NCI-H446 treated with DMSO at 0.1 percent for 48 hours (cell line): ENCODE measurements at places on chromosomes 11 and 22.

DNA sequence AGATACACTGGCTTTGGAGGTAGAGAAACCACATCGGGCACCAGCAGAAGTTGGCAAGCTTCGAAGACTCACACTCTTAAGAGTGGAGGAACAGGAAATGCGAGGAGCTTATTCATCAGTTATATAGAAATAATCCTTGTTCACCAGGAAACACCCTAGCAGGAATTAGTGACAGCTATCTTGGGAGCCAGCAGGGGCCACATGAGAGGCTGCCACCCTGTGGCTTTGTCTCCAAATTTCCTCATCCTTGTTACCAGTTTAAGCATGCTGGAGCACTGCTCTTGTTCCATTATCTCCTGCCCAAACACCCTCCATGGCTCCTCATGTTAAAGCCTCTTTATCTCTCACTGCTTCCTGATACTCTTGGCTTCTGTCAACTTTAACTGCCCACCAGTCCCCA lies 131.0 kb downstream of the PLEKHA7 start:
- no peak for DNase-seq

- DNase-seq: peak; percentile 90
These were observed 5.3 kb upstream of the CDC42BPG start for GRCh38 chr11:64849598-64850356.

DNA sequence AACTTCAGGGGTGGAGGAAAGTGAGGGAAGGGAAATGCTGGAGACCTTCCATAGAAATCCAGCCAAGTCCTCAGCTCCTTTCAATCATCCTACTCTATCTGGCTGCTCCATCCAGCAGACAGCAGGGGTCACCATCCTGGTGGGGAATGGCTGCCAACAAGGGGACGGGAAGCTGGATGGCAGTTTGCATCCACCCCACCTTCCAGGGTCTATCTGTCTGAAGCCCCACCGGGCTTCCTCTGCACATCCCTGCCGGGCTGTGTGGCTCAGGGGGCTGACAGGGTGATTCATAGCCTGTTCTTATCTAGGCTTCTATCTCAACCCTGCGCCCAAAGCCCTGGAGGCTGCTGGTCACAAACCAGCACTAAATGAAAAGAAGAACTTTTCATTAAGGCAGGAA lies 1.1 kb downstream of the SYTL2 start:
- no peak for DNase-seq

GRCh38 chr11:65416341-65416824 lies 6.2 kb upstream of the NEAT1 start:
- peak; percentile 63 for DNase-seq

GRCh38 chr22:35421121-35421520 lies 21.2 kb downstream of the MCM5 start:
- no peak for DNase-seq

GRCh38 chr11:45489281-45489905 lies 176.0 kb downstream of the CHST1 start:
- DNase-seq: no peak

DNA sequence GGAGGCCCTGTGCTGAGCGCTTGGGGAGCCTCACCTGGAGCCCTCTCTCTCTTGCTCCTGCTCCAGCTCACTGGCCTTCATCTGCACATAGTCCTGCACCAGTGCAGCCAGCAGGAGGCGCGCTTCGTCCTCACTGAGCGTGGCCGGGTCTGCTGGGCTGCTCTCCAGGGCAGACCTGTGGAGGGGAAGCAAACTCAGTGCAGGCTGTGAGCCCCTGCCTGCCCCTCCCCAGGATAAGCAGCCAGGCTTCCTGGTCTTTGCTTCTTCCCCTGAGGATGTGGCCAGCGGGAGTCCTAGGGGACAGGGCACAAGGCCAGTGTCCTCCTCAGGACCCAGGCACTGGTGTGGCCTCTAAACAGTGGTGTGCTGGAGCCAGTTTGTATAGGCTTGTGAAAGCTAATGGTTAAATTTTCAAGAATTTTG lies 2.2 kb downstream of the CALCA start:
- no peak for DNase-seq

GRCh38 chr11:22044126-22044525 lies 148.8 kb upstream of the ANO5 start:
- DNase-seq: no peak

- DNase-seq: no peak
These were observed 752.8 kb downstream of the OPCML start for GRCh38 chr11:132779497-132779896.

DNA sequence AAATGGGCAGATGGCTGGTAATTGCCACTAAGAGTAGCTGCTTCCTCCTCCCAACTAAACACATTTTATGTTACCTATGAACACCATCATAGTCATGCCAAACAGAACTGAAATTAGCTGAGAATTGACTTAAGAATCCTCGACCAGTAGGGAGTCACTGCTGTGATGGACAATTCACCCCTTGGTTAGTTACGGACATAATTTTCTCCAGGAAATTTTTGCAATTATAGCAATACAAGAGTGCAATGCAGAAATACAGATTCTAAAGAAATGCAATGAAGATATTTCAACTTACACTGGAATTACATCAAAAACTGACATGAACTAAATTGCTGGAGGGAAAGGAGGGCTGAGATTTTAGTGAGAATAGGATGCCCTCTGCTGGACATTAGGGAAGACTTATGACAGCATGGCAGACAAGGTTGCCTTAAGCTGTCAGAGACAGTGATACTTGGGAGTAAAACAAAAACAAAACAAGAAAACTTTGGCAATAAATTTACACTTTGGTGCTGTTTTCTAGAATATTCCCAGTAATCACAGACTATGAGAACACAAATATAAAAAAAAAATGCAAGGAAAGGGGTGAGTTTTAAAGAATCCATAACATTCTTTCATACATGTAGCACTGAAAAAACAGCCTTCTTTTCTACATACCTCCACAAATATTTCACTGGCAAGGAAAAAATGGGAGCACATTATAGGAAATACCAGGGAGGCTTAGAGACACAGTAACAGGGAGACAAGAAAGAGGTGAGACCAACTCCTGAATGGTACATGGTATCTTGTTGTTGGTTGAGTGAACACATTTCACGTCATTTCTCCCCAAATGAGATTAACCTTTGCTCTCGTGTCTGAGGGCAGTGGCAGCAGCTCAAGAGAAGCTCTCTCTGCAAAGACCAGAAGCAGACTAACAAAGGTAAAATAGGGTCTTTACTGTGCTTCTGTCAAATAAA lies 11.2 kb upstream of the PPP2R1B start:
- peak; percentile 57 for DNase-seq

GRCh38 chr22:23775779-23776375 lies 3.2 kb downstream of the MMP11 start:
- no peak for DNase-seq

DNA sequence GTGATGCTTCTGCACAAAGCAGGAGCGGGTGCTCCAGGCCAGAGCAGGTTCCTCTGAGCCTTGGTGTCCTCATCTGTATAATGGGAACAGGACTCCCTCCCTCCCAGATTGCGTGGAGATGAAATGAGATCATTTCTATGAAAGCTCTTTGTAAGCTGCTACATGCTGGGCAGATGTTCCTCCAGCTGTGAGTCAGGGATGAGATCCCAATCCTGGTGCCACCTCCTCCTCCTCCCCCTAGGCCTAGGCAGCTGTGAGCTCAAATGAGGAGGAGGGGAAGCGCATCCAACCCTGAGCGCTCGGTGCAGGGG lies 7.0 kb upstream of the CABP2 start:
- DNase-seq: no peak

DNA sequence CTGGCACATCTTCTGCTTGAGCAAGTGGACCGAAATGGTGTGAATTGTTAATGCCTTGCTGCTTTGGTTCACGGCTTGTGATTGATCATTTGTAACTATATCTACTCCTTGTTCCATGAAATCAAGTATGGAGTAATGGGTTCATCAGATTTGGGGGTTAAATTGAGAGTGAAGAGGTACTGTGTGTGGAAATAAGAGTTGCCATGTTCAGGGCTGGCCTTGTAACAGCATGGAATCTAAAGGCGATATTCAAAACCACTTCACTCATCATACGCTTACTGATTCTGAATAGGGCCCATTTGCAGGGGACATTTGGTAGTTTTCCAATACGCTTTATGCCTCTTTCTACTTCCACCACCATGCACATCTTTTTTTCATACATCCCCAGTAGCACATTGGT lies 122.2 kb downstream of the DCDC1 start:
- peak; percentile 56 for DNase-seq

- DNase-seq: no peak
These were observed 61.7 kb upstream of the CECR2 start for GRCh38 chr22:17307566-17307965.

- no peak for DNase-seq
These were observed 184.7 kb downstream of the CTTN start for GRCh38 chr11:70582886-70583641.

DNA sequence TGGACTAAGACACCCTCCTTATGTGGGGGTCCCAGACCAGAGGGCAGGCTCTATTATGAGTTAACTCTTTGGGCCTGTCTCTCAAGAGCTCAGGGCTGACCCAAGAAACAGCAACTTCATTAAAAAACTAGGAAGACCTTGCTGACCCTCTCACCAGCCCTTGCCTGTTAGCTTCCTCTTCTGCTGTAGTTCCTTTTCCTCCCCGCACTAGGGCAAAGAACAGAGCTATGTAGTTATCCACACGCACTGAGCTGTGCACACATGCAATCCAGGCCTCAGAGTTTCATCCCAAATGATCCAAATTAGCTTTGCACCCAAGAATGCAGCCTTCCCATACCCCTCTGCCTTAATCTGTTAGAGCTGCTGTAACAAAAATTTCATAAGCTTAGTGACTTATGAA lies 539.6 kb upstream of the CADM1 start:
- no peak for DNase-seq
